ENCODE measurements at places on chromosomes 3 and 15.

- DNase-seq: no peak
These were observed 35.8 kb downstream of the ANAPC13 start for GRCh38 chr3:134449951-134450350.

DNA sequence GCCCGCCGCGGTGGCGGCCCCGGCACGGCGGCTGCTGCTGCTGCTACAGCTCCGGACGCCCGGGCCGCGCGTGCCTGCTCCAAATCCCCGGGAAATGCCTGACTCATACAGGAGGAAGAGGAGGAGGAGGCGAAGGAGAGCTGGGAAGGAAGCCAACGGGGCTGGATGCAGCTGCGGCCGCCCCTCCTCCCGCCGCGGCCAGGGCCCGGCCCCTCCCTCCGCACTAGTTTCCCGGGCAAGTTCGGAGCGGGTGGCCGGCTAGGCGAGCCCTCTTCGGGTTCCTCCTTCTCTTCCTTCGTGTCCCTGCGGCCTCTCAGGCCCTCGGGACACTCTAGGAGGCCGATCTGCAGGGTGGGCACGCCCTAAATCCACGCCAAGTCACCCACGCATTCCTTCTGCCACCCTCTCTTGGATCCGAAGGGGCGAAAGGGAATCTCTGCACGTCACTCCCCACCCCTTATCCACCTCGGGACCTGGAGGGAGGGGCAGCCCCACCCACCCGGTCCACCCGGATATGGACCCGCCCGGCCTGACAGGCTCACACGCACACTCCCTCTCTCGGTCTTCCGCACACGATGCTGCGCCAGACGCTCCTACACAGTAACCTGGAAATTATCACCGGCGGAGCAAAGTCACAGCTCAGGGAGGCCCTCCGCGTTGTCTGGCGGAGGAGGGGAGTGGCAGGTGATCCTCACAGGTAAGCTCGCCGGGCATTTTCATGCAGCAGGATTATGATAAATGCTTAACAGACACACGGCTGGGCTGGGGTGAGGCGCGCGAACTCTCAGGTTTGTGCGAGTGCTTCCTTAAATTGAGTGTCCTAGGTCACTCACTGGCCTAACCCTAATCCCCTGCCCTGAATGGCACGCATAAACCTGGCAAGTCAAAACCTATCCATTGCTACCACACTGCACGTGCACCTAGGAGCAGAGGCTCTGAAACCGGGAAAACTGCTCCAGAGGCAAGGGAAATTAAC lies at the start of the genes OSBPL10 and ZNF860:
TSS of gene OSBPL10 (minus strand) at position 57 of the 976 bp plus-strand sequence. CDS start 83 bp downstream, outside the sequence.
TSS of gene ZNF860 (plus strand) at position 545 of the 976 bp plus-strand sequence. CDS start 7,330 bp downstream, outside the sequence.
- peak; percentile 35 for DNase-seq

DNA sequence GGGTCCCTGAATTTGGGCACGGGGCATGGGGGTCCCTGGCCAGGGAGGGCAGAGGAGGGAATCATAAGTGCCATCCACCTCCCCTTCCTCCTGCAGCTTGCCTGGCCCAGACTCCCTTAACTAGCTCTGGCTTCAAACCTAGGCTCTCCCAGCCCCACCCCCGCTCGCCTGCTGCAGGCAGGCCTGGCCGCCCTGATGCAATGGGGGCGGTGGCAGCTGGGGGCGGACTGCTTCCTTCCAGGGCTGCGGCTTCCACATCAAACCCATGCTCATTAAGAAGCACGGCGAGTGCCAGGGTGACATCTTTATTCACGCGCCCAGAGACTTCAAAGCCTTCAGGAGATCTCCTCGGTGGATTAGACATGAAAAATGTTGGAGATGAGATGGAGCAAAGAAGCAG lies 123.1 kb downstream of the TPRA1 start:
- DNase-seq: no peak

DNA sequence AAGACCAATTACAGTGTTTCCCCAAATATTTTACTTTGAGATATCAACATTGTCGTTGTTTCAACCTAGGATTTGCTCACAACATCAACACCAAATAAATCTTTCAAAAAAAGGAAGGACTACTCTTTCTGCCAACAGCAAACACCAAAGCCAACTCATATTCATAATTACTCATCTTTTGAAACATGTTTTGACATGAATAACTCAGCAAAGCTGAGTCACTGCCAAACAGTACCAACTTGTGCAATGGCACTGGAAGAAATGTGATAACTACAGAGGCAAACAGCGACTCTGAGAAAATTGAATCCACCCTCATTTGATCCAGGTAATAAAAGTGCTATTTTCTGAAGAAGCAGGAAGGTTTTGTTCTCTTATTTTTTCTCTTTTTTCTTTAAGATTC lies 67.2 kb downstream of the PEX5L start:
- no peak for DNase-seq

GRCh38 chr15:99435877-99436541 lies 129.8 kb upstream of the MEF2A start:
- DNase-seq: no peak

DNA sequence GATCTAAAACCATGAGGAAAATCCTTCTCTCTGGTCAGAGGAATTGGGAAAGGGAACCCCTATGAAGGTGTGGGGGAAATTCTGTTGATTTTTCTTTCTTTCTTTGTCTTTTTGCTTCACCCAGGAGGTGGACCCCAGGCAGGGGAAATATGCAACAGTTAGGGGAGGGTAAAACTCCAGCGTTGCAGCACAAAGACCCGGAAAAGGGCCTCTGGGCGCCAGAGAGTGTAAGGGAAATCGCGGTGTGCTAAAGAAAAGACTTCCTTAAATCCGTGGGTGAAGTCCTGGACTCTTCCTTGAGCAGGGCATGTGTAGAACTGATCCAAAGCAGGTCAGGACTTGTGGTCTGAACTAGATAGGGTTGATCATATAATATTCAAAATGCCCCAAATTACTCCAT lies 11.1 kb upstream of the TBC1D21 start:
- no peak for DNase-seq

GRCh38 chr3:134603956-134604355 lies 46.9 kb downstream of the KY start:
- no peak for DNase-seq

DNA sequence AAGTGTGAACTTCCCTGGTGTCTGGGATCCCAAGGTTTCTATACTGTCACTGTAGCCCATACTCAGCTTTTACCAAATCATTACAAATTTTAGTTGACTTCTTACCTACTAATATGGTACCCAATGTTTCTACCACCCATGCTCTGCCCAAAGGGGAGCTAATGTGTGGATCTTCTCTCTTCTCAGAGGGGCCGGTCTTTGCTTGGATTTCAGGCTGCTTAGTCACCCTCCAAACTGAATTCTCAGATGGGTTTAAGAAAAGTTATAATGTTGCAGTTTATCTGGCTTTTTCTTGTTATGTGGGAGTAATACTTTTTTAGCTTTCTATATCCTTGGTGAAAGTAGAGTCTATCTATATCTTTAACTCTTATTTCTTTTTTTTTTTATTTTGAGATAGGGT lies 67.1 kb upstream of the AKAP13 start:
- no peak for DNase-seq

- DNase-seq: no peak
These were observed 99.3 kb downstream of the SENP2 start for GRCh38 chr3:185685231-185686035.

- DNase-seq: no peak
These were observed 81.8 kb downstream of the TP63 start for GRCh38 chr3:189712906-189713483.

GRCh38 chr15:66419471-66419870 lies 32.8 kb downstream of the MAP2K1 start:
- DNase-seq: no peak

DNA sequence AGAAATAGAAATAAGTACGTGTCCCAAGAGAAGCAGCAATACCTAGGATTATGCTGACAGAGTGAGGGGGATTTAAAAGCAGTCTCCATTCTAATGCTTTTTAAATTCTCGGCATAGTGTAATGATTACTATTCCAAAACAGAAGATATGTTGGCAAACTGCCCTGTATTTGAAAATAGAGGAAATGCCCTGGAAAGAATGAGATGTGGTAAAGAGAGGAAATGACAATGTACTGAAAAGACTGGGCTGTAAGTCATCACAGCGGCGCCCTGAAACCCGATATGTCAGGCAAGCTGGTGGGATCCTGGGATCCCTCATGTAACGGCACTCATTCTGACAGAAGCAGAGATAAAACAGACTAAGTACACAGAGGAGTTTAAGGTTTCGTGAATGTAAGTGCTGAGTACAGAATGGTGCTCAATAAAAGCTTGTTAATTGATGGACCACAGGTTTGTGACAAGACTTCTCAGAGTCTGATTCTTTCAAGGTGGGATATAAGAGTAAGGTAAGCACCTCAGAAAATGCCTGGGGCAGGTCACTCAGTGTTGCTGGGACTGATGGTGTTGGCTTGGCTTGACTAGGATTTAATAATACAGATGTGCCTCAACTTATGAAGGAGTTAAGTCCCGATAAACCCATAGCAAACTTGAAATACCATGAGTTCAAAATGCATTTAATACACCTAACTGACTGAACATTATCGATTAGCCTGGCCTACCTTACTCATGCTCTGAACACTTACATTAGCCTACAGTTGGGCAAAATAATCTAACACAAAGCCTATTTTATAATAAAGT lies 91.4 kb downstream of the NFKBIZ start:
- DNase-seq: no peak

DNA sequence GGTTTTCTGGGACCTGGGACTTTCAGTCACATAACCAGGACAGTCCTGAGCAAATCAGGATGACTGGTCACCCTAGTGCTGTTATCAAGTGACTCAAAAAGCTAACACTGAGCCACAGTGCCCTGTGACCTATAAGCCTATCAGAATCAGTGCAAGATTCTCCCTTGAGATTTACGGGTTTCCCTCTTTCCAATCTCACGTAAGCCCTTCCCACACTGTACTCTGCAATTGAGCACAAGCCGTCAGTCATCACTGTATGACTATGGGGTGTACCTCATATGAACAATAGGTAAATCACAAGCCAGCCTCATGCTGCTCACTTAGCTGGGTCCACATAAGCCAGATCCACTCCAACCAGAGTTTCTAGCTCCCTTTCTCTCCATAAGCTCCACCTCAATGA lies 21.0 kb upstream of the CLDN18 start:
- DNase-seq: no peak

GRCh38 chr15:77529394-77530159 lies 103.1 kb downstream of the LINGO1 start:
- DNase-seq: no peak

DNA sequence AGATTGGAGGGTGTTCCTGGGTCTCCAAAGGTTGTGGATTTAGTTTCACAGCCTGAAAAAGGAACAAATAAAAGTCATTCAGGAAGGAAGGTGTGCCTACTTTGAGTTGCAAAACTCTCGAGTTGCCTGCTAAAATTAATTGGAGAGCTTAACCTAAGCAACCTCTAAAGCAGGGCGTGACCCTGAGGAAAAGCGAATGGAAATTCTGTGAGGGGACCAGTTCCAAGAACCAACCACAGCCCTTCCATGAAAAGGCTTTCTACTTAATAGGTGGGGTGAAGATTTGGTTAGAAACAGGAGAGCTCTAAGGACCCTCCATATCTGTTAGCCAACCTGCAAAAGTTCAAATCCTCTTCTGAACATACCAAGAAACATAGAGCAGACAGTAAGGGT lies 1.5 kb downstream of the CD80 start:
- DNase-seq: no peak

DNA sequence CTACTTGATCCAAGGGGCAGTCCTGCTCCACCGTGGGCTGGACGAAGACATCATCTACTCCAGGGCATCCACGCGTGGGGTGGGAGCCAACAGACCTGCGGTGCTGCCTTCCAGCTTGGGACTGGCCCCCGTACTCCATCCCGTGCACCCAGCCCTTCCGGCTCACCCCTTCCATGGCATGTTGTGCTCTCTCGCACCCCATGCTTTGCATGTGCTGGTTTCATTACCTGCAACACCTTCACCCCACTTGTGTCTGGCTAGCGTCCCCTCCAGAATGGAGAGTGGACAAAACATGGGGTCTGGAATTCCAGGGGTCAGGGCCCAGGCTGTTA lies 30.2 kb downstream of the SEMA7A start:
- no peak for DNase-seq

- no peak for DNase-seq
These were observed 58.7 kb upstream of the BCHE start for GRCh38 chr3:165895919-165896318.

DNA sequence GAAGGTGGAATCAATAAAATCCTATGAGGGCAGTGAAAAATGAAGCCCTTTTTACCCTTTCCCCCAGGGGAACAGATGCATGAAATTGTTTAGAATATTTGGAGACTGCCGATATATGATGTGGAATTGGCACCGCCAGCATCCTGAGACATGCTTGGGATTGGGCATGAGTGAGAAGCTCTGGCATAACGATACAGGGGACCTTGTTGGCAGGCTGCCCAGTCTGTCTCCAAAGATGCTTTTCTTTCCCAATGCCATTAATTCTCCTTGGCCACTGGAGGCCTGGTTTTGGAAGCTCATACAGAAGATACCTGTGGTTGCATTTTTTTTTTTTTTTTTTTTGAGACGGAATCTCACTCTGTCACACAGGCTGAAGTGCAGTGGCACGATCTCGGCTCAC lies 800.6 kb upstream of the LMCD1 start:
- DNase-seq: no peak

DNA sequence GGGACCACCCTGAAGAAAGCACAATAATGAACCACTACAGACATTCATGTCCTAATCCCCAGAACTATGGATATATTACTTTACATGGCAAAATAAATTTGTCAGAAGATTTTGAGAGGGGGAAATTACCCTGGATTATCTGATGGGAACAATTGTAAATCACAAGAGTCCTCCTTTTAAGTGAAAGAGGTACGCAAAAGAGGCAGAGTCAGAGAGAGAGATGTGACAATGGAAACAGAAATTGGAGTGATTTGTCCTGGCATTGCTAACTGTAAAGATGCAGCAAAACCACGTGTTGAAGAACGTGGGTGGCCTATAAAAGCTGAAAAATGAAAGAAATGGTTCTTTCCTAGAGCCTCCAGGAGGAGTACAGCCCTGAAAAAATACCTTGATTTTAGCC lies 1121.4 kb upstream of the ALCAM start:
- no peak for DNase-seq

GRCh38 chr3:72617424-72618024 lies 230.7 kb downstream of the SHQ1 start:
- DNase-seq: no peak

DNA sequence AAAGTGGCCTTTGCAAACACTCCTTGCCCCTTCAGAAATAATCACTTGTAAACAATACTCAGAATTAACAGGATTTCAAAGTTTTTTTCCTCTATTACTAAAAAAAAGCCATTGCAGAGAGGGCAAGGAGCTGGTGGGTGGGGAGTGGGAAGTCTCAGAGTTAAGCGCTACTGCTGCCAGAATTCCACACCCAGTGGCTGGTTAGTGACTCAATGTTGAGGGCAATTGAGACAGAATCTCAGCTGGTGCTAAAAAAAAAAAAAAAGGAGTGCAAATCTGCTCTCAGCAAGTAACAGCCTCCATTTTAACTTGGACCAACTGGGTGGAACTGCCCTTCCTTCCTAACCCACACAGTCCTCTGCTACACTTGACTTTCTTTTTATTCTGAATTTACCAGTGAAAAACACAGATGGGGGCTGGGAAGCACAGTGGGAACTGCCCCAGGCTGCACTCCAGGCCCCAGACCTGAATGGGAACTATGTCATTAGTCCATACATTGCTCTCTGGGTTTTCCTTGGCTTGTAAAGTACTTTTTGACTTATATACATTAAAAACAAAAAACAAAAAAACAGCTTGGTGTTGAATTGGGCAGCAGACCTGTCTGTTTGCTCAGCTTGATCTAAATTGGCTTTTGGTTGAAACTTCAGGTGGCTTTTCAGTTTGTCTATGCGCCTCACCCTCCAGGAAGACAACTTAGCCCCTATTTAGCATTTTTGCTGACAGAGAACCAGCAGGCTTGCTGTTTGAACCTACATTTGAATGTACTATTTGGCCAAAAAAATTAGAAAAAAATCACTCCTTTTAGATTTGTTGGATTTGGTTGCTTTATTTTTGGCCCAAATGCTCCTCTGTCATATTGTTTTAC lies 357.8 kb upstream of the TBL1XR1 start:
- no peak for DNase-seq

GRCh38 chr3:126549861-126550487 lies 8.8 kb downstream of the C3orf22 start:
- DNase-seq: no peak

All from esophagus squamous epithelium (tissue), 5 donors.